ENCODE measurements at places on chromosomes 1 and 21.

- DNase-seq = no peak
Observed at GRCh38 chr1:236998546-236998945, 5.7 kb downstream of the MT1HL1 start.

GRCh38 chr1:107048241-107048640 lies 8.2 kb upstream of the PRMT6 start:
- DNase-seq = no peak

GRCh38 chr21:40714536-40714935 lies 132.4 kb downstream of the DSCAM start:
- DNase-seq = no peak

GRCh38 chr1:81811757-81812371 lies 11.1 kb downstream of the ADGRL2 start:
- no peak for DNase-seq

DNA sequence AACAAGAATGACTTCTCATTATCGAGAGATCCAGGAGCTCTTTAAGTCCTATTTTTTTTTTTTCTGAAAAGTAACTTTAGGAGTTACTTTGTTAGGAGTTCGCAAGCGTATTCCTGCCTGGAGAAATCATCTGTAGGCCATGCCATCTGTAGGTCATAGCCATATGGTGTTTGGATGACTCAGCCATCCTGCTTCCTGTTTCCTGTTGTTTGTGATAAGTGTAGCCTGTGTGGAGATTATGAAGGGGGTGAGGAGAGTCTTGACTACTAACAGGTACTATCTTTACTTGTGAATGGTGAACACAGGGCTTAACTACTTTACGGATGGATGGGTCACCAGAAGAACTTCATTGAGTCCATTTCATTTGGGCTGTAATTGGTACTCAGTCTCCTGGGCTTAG lies 327.2 kb downstream of the PTPRU start:
- DNase-seq = no peak

DNA sequence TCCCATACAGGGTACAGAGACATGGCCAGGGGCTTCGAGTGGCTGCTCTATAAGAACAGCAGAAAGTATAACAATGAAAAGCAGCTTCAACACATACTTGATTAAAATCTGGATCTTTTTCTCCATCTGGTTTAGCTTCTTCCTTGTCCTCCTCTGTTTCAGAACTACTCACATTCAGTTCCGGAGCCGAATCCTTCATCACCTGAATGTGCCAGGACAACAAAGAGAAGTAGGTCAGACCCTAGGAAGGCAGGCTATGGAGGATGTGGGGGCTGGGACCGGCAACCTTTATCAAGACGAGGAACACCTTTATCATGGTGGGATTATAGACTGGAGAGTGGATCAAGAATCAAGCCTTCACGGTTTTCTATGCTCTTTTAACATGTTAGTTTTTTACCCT lies 32.2 kb upstream of the RAP1GAP start:
- no peak for DNase-seq

DNA sequence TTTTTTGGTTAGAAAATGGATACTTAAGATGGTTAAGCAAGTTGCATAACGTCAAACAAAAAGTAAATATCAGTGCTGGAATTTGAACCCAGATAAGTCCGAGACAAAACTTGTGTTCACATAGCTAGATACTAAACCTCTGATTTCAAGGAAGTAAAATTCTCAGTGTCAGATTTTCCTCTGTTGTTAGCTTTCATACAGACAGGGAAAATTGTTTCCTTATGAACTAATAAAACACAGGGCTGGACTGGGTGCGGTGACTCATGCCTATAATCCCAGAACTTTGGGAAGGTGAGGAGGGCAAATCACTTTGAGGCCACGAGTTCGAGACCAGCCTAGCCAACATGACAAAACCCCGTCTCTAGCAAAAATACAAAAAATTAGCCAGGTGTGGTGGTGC lies 51.3 kb downstream of the PCNX2 start:
- DNase-seq = no peak

- DNase-seq = no peak
Observed at GRCh38 chr1:93021539-93022134, 57.4 kb upstream of the MTF2 start.

DNA sequence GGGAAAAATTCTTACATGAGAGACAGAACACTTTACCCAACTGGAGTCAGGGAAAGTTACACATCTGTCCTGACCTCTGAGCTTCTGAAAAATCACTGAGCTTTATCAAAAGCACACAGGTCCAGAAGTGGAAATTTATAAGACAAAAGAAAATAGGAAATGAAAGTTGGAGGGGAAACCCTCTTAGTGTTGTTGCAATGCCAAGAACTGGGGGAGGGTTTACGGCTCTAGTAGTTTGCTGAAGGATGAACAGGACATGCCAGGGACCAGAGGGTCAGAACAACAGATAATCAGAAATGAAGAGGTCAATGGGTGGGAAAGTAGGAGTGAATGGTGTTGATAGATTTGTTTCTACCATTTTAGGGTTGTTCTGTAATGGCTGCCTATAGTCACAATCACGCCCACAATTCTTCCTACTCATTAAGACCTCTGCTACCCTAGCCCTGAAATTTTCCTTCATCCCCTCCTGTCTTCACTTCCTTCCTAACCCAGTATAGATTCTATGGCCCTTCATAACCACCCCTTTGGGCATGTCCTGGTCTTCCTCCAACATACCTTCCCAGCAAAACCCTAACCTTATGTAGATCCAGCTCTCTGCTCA lies 30.3 kb upstream of the FMOD start:
- no peak for DNase-seq

DNA sequence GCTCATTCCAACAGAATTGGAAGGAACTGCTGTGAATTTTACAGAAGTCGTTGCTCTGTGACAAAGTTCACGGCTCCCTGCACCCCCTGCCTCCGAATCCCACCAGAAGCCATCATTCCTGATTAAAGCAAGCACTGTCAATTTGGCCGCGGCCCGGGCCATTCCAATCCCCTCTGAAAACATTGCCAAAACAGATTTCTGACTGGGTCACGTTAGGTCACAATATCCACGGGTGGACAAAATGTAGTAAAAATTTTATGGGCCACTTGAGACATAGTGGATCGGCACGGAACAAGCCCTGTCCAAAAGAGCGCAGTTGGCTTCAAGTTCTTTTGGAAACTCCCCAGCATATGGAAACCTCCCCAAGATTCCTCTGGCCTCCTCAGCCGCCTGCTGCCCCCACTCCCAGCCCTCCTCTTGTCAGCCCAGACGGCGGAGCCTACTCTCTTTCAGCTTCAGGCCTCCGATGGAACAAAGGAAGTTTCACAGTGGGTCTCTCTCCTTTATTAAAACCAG lies 67.2 kb upstream of the IFNAR2 start:
- DNase-seq = no peak

DNA sequence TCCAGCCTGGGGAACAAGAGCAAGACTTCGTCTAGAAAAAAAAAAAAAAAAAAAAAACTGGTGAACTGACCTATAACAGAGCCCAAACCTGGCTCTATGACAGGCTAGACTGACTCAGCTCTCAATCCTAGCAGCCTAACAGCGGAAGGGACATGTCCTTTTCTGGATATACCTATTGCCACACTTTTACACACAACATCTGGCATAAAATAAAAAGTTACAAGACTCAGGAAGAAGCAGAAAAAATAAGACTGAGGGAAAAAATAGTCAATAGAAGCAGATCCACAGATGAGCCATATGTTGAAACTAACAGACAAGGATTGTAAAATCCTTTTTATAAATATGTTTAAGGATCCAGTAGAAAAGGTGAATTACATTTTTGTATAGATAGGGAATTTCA lies 57.5 kb upstream of the IPO9 start:
- no peak for DNase-seq

DNA sequence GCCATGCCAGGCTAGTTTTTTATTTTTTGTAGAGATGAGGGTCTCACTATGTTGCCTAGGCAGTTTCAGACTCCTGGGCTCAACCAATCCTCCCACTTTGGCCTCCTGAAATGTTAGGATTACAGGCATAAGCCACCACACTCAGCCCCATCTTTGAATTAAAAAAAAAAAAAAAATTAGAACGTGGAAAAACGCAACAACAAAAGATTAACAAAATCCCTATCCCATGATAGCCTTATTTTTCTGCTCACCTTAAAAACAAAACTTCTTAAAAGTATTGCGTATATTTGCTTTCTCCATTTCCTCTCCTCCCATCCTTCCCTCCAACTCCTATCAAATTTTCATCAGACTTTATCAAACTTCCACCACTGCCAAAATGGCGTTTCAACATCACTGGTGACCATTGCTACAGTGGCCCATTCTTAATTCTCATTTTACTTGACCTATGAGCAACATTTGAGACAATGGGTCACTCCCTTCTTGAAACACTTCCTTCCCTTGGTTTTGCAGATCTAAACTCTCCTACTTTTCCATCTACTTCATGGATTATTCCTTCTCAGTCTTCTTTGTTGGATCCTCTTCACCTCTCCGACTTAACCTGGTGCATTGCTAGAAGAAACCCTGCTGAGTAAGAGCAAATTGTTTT lies 579 bp upstream of the ZNF684 start:
- DNase-seq = no peak

DNA sequence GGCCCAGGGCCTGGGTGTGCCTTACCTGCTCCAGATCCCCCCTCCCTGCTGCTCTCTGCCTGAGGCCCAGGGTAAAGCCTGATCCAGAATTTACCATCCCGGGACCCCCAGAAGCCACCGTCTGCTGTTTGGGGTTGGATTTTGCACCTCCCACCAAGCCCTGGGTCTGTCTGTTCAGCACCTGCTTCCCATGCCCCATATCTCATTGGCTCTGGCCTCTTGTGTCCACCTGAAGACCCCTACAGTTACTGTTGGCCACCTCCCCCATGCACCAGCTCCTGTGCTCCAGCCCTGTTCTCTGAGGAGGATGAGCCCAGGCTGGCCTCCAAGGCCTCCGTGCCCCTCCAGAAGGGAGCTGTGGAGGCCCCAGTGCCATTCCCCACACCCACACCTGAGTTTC lies 113.9 kb downstream of the GRIK3 start:
- DNase-seq = no peak

DNA sequence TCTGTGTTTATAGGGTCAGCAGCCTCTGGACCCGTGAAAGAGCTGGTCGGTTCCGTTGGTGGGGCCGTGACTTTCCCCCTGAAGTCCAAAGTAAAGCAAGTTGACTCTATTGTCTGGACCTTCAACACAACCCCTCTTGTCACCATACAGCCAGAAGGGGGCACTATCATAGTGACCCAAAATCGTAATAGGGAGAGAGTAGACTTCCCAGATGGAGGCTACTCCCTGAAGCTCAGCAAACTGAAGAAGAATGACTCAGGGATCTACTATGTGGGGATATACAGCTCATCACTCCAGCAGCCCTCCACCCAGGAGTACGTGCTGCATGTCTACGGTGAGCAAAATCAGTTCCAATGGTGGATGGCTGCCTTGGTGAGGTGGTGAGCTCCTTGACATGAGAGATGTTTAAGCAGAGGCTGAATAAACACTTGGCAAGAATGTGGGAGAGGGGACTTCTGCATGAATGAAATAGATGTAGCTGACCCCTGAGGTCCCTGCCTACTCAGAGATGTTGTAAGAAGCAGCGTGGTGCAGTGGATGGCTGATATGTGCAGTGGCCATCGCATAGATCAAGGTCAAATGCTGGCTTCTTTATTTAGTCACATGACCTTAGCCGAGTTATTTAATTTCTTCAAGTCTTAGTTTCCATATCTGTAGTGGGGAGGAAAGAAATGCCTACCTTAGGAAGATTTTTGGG lies 9.3 kb downstream of the SLAMF7 start:
- no peak for DNase-seq

GRCh38 chr1:43693371-43693770 lies 14.0 kb upstream of the ST3GAL3 start:
- no peak for DNase-seq

DNA sequence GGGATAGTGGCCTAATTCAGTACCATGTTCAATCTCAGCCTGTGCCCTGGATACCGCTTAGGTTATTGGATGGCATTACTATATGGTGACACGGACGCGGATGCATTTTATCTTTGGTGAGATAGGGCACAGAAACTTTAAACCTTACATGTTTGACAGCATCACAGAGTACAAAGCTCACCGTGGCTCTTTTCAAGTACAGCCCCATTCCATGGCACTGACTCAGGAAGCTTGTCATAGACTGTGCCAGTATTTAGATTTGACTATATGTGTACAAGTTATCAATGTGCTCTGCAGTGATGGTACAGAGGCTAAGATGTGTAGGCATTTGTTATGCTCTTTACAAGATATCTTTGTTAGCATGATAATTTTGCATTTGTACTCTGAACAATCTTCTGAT lies 169.0 kb downstream of the RYR2 start:
- no peak for DNase-seq

GRCh38 chr1:77014073-77014788 lies 147.0 kb downstream of the ST6GALNAC5 start:
- no peak for DNase-seq

- no peak for DNase-seq
Observed at GRCh38 chr1:176826265-176826664, 338.2 kb downstream of the ASTN1 start.

DNA sequence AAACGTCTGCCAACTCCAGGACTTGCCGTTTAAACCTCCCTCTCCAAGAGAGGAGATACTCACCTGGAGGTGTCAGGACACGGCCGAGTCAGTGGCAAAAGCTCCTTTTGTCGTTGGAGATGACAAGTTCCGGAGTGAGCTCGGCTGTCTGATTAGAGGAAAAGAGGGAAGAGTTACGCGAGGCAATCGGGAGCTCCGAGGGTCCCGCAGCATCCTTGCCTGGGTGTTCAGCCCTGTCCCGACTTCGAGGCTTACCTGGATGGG lies 497 bp downstream of the ID3 start:
- DNase-seq = no peak

DNA sequence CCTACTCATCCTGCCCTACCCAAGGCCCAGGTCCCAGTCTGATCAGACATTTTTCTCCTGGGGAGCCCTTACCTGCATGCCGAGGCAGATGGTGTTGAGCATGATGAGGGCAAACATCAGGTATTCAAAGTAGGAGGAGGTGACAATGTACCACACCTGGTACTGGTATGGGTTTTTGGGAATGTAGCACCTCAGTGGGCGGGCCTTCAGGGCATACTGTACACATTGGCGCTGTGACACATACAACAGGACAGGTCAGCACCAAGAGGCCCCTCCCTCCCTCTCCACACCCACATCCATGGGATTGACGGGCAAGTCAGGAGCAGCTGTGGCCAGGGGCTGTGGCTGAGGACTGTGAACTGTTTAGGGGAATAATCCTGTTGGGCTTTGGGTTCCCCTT lies 37.1 kb upstream of the KIF21B start:
- DNase-seq = no peak
